ENCODE measurements at places on chromosomes 5 and 9.

DNA sequence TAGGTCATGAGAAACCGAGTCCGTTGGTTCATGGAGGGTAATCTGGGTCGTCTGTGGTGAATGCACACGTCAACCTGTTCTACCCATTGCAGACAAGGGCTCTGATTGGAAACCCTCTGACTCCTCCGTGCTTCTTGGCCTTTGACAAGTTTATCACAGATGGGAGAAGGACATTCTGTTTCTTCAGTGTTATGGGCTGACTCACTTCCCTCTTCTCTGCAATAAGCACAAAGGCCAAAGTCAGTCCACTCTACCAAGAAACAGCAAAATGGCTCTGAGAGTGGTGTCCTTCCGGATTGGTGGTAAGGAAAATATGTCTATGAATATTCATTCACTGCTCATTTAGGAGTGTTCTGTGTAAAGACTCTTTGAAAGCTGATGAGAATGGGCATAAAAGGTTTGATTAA lies 89.3 kb downstream of the FEM1C start:
- DNase-seq = no peak

DNA sequence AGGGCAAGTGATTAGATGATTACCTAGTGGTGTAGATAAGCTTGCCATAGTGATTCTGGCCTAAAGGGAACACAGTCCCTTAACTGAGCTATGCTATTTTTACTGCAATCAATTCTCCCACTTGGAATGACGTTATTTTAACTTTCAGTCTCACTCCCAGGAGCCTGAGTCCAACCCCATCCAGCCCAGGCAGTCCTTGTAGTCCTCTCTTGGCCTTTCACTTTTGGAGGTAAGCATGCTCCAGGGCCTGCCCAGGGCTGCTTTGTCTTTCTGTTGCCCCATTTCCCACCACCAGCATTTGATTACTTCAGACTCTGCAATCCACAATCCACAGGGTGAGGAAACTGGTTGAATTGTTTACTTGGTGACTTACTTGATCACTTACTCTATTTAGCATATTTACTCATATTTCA lies 233.0 kb downstream of the CD180 start:
- DNase-seq = no peak

DNA sequence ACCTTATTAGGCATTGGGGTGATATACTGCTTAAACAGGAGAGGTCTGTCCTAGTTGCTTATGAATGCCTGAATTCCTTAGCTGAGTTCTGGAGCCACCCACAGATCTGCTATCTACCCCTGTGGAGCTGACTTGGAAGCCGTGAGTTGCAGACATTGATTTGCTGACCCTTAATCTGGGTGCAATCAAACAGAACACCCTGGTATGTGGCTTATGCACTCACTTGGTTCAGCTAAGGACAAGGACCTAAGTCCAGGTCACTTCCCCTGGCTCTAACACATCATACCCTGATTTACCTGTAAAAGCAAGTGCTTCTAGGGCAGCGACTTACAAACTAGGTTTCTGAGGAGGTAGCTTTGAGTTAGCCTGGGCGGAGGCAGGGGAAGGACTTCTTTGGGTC lies 41.6 kb upstream of the TLR4 start:
- no peak for DNase-seq

GRCh38 chr5:95907067-95907705 lies 54.5 kb downstream of the ELL2 start:
- DNase-seq = no peak

DNA sequence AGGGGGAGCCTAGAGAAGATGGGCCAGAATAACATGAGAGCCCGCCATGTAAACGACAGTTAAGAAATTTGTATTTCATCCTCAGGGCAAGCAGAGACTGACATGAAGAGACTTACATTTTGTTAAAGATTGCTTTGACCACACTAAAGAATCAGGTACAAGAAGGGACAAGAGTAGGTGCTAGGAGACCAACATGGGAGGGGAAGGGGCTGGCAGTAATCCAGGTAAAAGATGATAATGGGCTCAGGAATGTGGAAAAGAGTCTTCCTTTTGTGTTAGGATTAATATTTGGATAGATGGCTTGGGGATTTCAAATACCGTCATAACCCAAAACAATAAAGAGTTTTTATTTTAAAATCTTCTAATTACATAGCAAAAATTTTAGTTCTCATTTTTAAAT lies 137.3 kb downstream of the ZNF462 start:
- DNase-seq = no peak

DNA sequence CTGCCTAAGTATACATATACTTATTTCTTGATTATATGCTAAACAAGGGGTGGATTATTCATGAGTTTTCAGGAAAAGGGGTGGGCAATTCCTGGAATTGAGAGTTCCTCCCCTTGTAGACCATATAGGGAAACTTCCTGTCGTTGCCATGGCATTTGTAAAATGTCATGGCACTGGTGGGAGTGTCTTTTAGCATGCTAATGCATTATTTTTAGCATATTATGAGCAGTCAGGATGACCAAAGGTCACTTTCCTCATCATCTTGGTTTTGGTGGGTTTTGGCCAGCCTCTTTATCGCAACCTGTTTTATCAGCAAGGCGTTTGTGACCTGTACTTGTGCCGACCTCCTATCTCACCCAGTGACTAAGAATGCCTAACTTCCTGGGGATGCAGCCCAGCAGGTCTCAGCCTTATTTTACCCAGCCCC lies 80.9 kb downstream of the ALDH7A1 start:
- DNase-seq = no peak

GRCh38 chr5:34716986-34717385 lies 60.9 kb downstream of the RAI14 start:
- DNase-seq = no peak

GRCh38 chr5:65861830-65862241 lies 64.5 kb upstream of the ERBIN start:
- DNase-seq = no peak

DNA sequence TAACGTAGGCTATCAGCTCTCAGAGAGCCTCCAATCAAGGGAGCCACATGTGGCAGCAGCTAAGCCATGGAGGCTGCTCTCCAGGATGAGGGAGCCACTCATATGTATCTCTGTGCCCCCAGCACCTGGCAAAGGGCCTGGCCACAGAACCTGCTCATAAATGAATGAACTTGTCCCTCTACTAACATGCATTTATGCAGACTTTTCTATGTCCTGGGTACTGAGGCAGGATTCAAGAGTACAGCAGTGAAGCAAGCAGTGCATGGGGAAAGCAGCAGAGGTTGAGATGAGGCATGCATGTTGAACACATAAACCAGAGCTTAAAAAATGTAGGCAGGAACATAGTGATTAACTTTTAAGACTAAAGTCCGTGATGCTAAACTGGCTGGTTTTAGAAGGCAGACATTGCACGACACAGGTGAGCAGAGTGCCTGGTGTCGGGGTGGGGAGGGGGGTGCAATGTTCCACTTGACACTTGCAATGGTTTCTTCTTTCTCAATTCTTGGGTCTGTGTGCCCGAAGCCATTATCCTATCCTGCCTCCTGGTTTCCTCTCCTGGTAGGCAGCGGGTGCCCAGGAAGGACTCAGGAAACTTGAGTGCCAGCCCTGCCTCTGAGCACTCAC lies 142.8 kb upstream of the ALDH1B1 start:
- DNase-seq = no peak

- DNase-seq = no peak
Measured at GRCh38 chr5:124410539-124411488, 335.6 kb downstream of the ZNF608 start.

GRCh38 chr9:18507151-18507550 lies 33.2 kb downstream of the ADAMTSL1 start:
- DNase-seq = no peak

DNA sequence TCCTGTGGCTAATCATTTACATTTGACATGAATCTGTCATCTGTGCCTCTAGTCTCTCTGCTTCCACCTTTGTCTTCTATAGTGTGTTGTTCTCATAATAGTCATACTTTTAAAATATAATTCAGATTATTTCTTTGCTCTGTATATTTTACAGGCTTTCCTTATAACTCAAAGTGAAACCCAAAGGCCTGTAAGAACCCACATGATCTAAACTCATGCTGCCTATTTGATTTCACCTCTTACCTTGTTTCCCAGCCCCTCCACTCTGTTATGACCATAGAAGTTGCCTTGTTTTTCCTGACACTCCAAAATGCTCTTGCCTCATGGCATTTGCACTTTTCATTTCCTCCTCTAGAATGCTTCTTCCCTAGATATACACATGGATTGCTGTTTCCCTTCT lies 74.2 kb downstream of the COMMD10 start:
- DNase-seq = no peak

GRCh38 chr5:87151547-87151946 lies 116.1 kb upstream of the RASA1 start:
- DNase-seq = no peak

- DNase-seq = no peak
Measured at GRCh38 chr9:91824601-91825305, 125.3 kb downstream of the ROR2 start.

DNA sequence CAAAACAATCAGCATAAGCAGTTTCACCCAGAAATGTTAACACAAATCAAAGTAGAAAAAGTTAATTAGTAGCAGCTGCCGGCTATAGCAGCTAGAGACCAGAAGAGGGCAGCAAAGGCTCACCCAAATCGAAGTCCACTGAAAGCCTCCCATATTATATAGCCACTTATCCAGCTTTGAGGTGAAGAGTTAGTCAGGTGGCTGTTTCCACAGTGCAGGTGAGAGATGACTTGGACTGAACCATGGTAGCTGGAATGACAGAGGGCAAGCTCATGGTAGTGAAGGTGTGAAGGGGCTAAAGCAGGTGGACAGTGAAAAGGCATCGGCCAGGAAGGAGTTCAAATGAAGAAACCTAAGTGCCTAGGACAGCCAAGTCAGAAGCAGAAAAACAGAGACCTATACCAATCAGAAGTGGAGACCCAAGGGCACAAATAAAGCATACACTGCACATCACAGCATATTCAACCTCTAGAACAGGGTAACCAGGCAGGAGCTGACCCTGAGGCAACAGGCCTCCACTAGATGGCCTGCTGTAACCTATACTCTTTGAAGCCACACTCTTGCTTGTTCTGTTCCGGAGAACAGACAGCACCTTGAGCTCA lies 7.2 kb upstream of the RNF38 start:
- DNase-seq = peak; percentile 42

DNA sequence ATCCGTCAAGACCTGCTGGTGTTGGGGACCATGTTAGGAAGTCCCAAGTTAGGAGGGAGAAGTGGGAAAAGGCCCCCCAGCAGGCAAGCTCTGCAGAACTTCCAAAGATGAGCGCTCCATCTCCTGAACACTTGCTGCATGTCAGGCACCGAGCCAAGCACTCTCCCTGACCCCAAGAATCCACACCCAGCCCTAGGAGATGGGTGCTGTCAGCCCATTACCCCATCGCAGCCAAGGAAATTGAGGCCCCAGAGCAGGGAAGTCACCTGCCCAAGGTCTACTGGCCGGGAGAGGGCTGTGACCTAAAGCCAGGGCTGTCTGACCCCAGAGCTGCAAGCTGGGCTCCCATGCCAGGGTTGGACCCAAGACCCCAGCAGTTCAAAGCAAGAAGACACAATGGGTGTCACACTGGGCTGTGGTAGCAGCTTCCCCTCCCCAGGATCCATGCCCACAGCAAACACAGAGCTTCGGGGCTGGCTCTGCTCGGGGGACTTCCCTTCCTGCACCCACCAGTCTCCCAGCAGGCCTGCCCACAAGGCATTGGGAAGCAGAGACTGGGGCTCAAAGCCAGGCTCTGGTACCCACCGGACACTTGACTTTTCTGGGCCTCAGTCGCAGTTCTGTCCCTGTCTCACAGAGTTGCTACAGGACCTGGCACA lies 13.5 kb downstream of the EEIG1 start:
- DNase-seq = no peak

DNA sequence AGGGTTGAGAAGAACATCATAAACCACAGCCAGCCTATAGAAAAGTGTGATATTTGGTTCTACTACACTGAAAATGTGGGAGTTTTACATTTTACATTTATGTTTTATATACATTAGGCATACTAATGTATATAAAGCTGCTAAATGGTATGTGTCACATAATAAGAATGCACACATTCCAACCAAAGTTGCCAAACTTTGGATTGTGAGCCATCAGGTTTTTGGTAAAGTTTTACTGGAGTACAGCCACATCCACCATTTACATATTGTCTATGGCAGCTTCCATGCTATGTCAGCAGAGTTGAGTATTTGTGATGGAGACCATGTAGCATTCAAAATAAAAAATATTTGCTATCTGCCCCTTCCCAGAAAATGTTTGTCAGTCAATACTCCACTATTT lies 23.1 kb upstream of the TARS1 start:
- no peak for DNase-seq

DNA sequence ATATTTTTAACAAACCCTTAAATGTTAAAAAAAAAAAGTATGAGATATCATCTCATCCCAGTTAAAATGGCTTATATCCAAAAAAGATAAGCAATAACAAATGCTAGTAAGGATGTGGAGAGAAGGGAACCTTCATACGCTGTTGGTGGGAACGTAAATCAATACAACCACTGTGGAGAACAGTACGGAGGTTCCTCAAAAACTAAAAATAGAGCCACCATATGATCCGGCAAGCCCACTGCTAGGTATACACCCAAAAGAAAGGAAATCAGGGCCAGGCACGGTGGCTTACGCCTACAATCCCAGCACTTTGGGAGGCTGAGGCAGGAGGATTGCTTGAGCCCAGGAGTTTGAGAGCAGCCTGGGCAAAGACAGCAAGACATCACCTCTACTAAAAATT lies 3.0 kb downstream of the MTMR12 start:
- DNase-seq = no peak

DNA sequence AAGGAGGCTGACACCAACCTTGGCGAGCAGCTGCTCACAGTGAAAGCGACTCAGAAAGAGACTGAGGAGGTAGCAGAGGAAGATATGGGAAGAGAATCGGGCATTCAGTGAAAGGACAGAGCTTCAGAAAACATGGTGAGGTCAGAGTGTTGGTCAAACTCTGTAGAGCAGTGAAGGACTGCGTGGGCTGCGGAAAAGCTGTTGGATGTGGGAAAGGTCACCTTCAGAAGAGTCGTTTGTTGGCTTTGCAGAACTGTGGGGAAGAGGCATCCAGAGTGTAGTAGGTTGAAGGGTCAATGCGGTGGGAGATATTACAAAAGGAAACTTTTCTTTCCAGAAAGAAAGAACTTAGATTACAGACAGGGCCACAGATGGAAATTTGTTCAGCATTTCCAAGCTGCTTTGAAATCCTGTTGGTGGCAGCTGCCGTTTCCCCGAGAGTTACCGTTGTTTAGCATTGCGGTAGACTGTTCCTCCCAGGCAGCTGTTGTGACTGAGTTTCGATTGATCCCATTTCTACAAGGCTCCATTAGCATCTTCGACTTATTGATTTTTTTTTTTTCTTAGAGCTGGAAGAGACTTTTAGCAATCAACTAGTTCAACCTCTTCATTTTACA lies 58.3 kb upstream of the AFAP1L1 start:
- DNase-seq = no peak

DNA sequence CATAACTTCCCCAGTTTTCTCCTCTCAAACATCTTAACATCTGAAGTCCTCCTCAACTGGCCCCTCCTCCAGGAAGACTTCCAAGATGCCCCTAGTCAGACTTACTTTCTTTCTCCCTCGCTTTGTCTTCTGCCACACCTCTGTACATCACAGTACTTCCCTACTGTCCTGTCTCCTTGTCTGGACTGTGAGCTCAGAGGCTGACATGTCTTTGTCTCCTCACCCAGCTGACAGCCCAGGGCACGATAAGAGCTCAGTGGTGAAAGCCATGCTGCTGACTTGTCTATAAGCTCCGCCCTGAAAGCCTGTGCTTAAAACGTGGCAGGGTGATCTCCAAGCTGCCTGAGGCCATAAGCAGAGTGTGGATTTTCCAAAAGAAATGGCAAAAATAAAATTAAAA lies 33.0 kb upstream of the SLC25A51 start:
- DNase-seq = no peak

All from NCI-H1930 (cell line).